ENCODE measurements at places on chromosomes 12 and 14.

DNA sequence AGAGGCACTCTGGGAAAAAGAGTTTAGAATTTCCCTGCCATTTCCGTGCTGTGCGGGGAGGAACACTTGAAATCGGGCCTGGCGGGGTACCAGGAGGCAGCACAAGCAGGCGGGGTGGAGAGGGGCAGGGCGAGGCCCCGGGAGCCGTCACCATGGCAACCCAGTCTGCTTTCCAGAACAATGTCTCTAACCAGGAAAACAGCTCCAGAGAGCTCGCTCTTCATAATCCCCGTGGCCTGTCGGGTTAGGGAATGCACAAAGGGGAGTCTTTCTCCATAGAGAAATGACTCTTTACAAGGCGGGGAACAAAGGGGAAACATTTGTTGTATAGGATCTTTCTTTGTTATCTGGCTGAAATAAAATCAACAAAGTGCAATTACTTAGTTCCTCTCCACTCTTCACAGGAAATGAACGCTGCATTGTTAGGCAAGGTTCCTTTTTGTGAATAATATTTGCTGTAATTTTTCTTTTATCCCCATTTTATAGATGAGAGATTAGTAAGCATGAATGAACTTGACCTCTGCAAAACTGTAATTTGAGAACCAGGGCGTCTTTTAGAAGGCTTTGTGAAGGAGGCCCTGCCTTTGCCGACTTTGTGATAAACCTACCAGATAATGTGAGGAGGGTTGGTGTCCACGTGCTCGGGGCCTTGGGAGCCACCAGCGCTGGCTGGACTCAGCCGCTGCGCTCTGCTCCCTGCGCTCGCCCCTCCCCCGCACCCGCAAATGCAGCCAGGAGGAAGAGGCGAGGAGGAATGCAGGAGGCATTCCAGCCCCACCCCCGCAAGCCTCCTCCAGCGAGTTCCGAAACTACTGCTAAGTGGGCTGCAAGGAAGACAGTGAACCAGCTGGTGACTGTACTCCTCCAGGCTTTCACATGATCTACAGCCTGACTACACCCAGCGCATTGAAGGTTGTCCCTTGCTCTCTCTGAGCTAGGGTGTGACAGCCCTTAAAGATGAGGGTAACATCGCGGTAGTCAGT, 105.2 kb upstream of the ATF7IP start:
- no peak for DNase-seq

DNA sequence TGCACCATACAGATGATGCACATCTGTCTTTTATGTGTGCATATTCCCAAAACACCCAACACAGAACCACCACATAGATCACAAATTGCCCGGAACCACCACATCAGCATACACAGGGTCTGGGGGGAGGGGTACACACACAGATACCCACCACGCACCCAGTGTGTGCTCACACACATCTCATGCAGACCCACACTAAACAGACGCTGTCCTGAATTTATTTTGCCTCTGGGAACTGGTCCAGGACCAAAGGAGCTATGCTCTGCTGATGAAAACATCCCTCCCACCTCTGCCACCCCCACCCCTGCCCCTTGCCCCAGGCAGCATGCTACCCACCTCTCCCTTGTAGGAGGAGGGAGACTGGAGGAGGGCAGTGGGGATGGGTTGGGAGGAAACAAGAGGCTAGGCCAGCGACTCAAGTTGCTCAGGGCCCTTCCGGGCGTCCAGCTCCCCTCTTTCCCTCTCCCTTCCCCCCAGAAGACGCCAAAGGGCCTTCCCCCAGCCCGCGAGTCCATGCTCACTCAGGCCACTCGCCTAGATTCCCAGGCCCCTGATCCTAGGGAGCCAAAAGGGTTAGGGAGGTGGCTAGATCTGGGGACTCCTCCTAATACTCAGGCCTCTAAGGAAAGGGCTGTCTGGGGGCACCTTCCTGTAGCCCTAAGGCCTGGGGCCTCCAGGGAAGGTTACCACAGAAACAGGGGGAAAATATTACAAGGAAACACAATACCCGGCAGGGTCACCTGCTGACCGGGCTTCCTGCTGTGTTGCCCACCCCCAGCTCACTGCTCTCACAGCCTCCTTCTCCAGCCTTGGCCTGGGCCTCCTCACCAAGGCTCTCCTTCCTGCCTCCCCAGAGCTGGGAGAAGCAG, 3.1 kb downstream of the HDAC7 start:
- DNase-seq, result no peak

DNA sequence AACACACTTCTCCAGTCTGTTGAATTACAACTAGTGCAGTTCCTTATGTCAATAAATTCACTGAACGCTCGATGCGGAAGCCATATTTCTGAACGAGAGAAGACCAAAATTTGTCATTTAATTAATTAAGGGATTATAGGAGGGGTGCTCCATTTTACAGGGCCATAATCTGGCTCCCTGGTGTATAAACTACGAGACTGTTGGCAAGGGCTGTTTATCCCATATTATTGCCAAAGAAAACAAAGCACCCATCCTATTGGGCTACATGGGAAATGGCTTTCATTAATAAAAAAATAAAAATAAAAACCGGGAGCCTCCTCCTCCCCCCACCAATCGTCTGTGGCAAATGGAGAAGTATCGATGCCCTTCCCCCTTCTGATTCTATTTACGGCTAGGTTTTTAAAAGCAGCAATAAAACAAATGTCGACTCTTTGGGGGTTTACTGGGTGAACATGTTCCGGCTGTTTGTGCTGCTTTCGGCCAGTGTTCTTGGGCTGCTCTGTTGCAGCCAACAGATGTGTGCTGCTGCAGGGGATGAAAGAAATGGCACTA, 24.8 kb downstream of the ATF7 start:
- no peak for DNase-seq

DNA sequence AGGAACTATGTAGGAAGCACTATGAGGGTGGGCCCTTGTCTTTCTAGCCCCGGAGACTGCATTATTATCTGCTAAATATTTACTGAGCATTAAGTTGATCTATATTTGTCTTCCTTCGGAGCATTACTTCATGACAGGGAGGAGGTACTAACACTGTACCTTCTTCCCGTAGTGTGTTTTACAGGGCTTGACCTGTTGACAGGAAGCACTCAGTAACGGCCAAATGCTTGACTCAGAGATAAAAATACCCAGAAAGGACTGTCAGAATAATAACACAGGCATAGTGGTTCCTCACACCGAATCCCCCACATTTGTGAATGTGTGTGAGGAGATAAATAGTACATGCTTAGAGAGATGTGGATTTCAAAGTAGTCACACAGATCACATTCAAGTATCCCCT, 466.6 kb downstream of the EGLN3 start:
- DNase-seq, result no peak

DNA sequence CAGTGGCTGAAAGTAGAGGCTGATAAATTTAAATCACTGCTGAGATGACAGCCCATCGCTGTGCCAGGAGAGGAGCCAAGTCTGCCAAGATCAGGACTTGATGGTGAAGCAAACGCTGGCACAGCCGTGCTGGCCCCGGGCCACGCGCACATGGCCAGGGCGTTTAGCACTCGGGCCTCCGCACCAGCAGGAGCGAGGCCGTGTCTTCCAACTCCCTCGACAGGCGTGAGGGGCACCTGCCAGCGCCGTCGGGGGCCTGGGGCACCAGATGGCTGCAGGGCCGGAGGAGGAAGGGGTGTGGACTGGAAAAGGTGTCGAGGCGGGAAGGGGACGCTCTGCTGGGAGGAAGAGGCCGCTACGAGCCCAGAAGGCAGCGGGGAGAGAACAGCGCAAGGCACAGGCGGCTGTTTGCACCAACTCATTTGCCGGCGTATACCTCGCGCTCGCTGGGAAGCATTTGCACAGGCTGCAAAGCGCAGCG, 29.5 kb downstream of the RIMBP2 start:
- no peak for DNase-seq

- no peak for DNase-seq
Observed at GRCh38 chr14:84017495-84017894, 1512.4 kb upstream of the FLRT2 start.

All from NCI-H1417 (cell line).